ENCODE measurements at places on chromosomes 5 and 9.

DNA sequence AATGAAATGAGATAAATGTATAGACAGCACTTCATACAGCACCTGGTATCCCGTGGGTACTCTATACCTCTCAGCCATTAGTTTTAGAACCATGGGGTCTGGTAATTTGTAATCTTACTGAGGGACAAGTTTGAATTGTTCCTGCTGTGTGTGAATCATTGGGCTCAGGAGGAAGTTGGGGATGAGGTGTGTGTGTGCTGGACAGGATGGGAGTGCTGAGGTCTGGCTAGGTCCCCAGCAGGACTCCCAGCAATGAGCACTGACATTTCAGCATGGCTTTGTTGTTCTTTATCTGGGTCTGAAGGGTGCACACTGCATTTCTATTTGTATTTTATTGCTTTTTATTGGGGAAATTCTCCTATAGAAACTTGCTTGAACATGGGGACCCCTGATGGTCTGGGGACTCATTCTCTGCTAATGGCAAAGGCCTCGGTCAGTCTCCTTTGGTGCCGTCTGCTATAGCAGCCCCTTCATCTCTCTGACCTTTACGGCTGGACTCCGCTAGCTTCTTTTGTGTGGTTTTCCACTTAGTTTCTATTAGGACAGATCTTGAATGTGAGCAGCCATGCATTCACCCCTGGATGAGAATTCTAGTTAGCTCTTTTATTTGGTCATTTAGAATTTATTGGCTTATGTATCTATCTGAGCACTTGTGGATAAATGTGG lies 98.1 kb downstream of the SREK1 start:
- DNase-seq = no peak

- DNase-seq = no peak
Measured at GRCh38 chr5:66908230-66908629, 288.4 kb downstream of the CD180 start.

DNA sequence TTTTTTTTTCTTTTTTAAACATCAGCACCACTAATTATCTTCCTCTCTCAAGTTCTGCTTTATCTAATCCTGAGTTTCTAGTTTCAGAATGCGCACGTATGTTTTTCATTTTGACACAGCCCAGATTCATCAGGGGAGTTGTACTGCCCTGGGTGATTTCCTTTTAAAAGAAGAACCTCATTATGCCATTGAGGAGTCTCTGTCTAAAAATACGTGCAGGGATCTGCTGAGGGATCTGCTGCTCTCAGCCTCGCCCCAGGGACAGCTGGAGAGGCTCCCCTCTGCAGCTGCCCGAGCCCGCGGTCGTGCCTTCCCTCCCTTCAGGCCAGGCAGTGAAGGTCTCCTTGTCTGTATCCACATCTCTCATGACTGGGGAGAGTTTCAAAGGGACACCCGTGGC lies 273.1 kb downstream of the ARHGEF28 start:
- DNase-seq = no peak

DNA sequence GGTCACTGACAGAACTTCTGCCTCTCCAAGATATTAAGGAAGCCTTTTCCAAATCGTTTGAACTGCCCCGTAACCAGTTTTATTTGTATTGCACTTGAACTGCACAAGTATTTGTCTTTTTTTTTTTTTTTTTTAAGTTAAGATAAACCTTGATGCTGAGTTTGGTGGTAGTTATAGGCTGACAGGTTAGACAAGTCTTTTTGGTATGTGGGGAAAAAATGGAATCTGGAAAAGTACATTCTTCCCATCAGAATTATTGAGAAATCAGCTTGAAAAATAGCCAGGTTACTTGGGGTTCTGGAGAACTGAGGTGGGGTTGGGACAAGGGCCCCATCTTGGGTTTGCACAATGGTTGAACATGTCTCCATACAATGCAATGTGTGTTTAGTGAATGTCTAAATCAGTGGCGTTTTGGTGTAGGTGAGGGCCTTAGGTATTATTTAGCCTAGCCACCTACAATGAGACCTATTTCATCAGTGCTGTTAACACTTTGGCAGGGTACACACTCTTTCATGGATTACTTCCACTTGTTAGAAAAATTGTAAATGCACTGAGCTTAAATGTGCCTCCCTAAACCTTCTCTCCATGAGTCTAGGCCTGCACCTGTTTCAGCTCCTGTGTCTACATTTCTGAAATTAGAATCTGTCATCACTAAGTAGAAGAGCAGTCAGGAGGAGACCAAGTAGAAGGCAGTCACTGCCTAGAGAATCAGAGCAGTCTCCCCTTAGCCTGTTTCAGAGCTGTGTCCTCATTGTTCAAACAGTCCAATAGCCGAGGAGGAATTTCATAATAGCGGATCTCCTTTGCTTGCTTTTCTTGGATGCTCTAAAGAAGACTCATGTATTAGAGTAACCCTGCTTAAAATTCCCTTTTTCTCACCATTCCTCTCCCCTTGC lies 140.0 kb upstream of the HMHB1 start:
- DNase-seq = no peak

DNA sequence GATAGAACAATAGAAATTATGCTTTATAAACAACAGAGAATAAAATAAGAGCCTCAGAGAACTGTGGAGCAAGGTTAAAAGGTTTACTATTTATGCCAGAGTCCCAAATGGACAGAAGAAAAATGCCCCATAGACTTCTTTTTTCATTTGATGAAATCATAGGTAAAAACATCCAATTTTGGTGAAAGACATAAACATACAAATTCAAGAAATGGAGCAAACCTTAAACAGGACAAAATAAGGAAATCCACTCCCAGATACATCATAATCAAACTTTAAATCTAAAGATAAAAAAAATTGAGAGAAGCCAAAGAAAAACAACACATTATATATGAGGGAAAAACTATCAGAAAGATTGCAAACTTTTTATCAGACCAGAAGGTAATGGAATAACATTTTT lies 182.8 kb downstream of the GADD45G start:
- no peak for DNase-seq

GRCh38 chr9:131273856-131274673 lies 2.2 kb downstream of the FAM78A start:
- DNase-seq = no peak
